ENCODE measurements at places on chromosomes 6 and 20. TPM values are rescaled to one million over a fixed set of nuclear protein-coding genes. Genes with fewer than 3 reads are reported as not detected.

DNA sequence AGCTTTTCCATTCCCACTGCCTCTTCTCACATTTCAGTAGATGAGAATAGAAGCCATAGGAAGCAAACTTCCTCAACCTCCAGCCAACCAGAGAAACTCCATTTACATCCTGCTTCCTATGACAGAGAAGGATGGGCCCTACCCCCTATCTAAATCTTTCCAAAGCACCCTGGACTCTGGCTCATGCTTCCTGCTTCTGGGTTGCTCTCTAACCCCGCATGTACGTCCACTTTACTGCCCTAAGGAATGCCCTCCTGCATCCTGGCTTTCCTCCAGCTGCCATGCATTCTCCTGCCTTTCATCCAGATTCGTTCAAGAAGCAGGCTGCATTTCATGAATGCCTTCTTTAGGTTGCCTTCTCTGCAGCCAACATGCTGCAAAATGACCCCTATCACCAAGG is 91.9 kb downstream of the FAM217A start:
- DNase-seq: no peak

THEMIS gene
- 0.63 TPM for total RNA-seq

DNA sequence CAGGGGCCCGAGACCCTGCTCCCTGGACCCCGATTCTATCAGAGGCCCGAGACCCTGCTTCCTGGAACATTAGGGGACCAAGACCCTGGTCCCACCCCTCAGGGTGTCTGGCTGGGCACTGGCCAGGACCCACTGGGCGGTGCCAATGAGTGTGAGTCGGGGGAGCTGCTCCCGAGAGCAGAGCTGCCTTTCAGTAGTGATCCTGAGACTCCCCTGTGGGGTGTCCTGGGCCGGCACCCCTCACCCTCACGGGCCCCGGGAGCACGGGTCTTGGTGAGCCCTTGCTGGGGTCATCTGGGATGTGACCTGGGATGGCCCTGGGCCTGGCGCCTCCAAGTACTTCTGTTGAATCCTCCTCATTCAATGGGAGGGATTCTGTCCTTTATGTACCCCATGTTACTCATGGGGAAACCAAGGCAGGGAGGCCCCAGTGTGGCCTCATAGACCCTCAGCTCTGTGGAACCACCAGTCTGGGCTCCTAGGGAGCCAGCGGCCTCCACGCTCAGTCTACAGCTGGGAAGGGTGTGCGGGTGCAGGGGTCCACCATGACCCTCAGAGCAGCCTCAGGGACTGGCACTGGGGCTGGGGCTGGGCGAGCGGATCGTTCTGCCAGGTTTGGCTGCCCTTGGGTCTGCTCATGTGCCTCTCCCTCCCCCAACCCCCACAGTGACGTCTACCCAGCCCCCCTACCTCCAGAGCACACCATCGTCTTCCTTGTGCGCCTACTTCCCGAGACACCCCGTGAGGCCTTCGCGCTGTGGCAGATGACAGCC is 25.6 kb downstream of the COL20A1 start:
- DNase-seq: peak; percentile 12

GRCh38 chr6:131430531-131430930 is 142.5 kb upstream of the ARG1 start:
- DNase-seq: no peak

TAAR6 gene
- total RNA-seq: not detected

VGLL2 gene
- total RNA-seq: 0.26 TPM

GRCh38 chr6:93319304-93319703 is 100.1 kb downstream of the EPHA7 start:
- no peak for DNase-seq

- peak; percentile 94 for DNase-seq
These were observed 130.9 kb upstream of the PTPN1 start for GRCh38 chr20:50379049-50379990.

DNA sequence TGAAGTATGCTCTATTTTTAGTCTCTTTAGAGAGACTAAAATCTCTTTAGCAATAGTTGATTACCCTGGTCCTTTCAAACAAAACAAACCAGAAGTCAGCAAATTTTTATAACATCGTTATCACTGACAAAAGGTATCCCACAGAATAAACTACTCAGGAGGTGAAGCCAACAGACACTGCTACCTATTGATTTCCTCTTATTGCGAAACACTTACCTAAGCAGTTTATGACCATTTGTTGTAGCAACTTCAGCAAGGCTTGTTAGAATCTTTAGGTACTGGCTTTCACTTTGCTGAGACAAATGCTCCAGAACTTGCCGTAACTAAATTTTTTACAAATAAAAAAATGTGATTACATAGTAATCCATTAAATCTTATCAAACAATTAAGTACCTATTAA is 64.4 kb downstream of the HACE1 start:
- DNase-seq: no peak

APOM gene
- total RNA-seq: 1.4 TPM

ATP6V1G2 gene
- total RNA-seq: 2.7 TPM

DNA sequence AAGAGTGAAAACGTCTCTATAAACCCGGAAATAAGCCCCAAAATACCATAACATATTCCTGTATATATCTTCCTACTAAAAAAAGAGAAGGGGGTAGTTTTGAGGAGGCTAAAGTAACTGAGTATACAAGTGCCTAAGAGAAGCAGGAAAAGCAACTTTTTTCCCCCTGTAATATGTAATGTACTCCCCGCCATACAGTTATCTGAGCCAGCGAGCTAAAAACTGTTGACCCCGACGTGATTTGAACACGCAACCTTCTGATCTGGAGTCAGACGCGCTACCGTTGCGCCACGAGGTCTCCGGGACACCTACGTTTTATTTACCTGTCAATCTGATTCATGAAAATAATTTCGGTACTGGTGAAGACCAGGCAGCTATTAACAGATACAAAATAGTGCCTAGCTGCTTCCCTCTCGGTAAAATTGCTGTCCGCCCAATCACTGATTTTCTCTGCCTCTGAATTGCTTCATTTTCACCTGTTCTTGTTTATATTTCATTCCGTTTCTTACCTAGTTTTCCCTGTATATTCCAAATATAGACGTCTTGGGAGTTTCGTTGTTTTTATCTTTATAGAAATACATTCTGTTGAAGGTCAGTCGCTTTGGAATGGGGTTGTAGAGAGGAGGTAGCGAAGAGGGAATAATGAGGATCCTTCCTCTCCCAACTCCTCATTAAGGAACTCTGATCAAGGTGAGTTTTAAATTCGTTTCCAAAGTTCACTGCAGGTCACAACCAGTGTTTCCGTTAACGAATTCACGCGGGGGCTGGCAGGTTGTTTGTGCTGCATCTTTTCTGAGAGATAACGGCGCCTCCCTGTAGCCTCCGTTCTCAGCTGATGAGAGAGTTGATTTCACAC is 33.6 kb upstream of the BTN3A2 start:
- DNase-seq: no peak

- DNase-seq: no peak
These were observed 498.2 kb upstream of the CITED2 start for GRCh38 chr6:139872665-139873064.
